Kidney (tissue), 22 donors: ENCODE measurements at places on chromosomes 7 and 10. TPM values are rescaled to one million over a fixed set of nuclear protein-coding genes. Genes with fewer than 3 reads are reported as not detected.

PDK4 gene
- polyA plus RNA-seq, result 106 TPM

GRCh38 chr10:19578571-19578970, 237.7 kb upstream of the PLXDC2 start:
- no peak for DNase-seq

MYH16 gene
- not detected for polyA plus RNA-seq

DNA sequence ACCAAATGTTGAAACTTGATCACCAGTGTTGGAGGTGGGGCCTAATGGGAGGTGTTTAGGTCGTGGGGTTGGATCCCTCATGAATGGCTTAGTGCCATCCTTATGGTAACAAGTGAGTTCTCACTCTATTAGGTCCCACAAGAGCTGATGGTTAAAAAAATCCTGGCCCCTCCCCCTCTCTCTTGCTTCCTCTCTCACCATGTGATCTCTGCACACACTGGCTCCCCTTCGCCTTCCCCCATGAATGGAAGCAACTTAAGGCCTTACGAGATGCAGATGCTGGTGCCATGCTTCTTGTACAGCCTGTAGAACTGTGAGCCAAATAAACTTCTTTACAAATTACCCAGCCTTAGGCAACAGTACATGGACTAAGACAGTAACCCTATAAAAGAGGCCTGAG, 62.7 kb downstream of the PPP1R3C start:
- DNase-seq, result no peak

DNA sequence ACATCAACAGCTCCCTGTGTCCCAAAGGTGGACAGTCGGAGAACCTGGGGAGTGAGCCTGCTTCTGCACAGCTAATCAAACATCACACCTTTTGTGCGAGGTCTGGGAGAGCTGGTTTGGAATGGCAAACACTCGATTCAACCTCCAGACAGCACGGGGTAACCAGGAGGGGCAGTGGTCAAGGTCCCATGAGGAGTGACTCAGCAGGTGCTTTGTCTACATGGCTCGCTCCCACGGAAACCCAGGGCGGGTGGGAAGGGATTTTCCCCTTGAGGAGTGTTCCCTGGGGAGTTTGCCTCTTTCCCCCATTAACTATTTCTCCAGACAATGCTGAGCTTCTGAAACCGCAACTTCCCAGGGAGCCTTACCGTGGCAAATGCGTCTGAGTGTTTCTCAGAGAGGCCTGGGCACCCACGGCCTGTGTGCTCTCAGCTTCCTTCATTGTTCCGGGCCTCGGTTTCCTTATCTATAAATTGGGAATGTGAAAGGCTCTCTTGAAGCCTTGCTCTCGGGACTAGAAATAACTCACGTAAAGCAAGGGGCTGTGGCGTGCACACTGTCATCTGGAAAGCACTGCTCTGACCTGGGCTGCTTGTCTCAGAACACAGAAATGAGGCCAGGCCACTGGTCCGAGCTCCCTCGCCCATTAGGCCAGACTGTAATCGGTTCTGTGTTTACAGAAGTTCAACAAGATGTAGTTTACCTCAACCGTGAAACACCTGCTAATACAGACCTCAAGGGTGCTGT, 14.0 kb upstream of the GTPBP4 start:
- no peak for DNase-seq

SORCS3 gene
- polyA plus RNA-seq, result 0.52 TPM

- no peak for DNase-seq
These were observed 290.9 kb downstream of the DPP6 start for GRCh38 chr7:154342971-154343633.
